Dermis microvascular lymphatic vessel endothelial cell (primary cell): ENCODE measurements at places on chromosomes 7 and 10.

DNA sequence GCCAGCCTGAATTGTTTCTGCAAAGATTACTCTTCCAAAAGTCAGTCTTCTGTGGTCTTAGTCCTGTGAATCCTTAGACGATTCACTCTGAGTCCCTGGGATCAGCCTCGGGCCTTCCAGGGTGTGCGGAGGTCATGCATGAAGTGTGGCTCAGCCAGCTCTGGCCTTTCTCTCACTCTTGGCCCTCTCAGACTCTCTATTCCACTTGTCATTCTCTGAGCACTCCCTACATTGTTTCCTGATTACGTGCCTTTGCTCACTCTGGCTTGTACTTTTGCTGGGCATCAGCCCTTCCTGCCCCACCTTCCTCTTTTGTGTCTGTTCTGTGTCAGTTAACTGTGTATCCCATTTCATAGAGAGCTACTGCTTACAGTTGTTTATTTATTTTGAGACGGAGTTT lies 36.0 kb downstream of the CCNY start:
- peak; percentile 93 for DNase-seq

- peak; percentile 81 for DNase-seq
These were observed 76.6 kb upstream of the HGF start for GRCh38 chr7:81846398-81846797.

GRCh38 chr7:91374321-91374989 lies 110.2 kb downstream of the FZD1 start:
- DNase-seq = no peak

DNA sequence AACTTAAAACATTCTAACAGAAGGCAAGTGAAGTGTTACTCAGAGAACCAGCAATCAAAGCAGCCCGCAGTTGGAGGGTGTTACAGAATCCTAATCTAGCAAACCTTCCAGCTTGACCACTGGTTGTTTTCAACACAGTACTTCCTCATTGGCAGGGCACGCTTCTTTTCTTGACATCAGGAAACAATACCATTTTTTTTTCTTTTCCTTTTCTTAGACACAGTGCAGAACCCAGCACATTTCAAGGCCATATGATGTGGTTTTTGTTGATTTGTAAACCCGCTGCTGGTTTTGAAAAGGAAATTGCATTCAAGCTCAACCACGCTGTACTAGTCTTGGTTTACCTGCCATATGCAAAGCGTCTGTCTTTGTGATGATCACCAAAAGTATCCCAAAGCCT lies 33.4 kb downstream of the RHOBTB1 start:
- peak; percentile 68 for DNase-seq

GRCh38 chr10:60099998-60100747 lies 193.8 kb upstream of the CCDC6 start:
- peak; percentile 48 for DNase-seq

GRCh38 chr10:88114368-88114767 lies 250.9 kb downstream of the PTEN start:
- DNase-seq = peak; percentile 77

GRCh38 chr7:96135241-96135640 lies 186.7 kb downstream of the SLC25A13 start:
- DNase-seq = no peak

DNA sequence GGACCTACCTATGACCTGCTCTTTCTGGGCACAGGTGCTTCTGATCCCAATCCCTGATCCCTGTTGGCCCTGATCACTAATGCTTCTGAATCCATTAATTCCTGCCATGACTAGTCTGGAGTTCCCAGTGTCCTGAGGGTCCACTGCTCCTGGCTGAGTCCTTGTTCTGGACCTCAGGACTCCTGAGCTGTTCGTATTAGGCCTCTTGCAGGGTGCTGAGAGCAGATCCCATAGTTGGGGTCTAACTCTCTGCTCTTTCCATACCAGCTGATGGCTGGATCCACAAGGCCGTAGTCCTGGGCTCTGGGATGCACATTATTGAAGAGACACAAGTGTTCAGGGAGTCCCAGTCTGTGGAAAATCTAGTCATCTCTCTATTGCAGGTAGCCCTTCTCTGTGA lies 7.0 kb downstream of the MRPL43 start:
- no peak for DNase-seq

DNA sequence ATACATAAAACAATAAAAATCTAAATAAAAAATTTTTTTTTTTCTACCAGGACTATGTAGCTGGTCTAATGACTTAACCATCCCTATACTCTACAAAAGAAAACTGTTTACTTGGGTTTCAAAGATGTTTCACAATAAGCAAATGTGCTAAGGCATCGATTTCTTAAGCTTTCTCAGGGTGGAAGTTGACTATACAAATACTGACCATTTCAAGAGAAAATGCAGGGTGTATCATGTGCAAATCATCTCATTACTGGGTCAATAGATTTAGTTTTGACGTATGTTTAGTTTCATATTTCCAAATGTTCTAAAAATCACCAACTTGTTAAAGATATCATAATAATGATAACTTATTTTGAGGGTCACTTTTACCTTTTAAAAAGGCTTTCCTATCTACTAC lies 7.5 kb downstream of the NRP1 start:
- DNase-seq = no peak

DNA sequence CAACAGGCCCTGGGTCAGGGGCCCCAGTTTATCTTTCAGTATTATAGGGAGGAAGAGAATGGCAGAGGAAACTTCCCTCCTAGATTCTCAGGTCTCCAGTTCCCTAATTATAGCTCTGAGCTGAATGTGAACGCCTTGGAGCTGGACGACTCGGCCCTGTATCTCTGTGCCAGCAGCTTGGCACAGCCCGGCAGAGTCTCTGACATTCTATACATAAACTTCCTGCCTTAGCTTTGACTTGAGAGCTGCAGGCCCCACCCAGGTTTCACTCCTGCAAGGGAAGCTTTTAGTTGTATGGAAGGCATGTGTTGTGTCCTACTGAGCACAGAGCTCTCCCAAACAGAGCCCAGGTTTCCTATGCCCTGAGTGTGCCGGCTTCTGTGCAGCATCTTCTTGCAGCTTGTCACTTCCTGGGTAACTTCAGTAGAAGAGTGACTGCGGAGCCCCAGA lies 205.6 kb upstream of the PRSS58 start:
- DNase-seq = no peak

DNA sequence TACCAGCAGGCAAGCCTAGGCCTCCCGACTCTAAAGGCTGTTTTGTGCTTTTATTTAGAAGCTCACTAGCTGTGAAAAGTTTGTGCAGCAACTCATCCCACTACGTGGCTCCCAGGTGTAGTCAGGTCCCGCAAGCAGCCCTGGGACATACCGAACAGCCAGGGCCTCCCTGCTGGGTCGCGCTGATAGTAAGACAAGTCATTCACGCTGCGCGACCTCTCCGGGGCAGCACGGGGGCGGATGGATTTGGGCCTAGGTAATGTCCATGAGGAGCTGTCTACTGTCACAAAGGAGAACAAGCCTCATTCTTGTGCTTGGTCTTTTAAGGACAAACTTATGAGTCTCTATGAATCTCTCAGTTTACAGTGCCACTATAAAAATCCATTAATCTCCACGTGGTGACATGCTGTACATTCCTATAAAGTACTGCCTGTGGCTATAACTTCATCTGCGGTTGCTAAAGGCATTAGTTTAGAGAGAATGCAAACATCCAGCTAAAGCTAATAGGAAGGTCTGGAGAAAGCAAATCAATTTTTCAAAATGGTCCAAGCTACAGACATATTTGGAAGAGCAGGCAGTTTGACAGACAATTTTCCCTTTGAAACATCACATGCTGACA lies 546.8 kb downstream of the PHTF2 start:
- DNase-seq = no peak

- peak; percentile 40 for DNase-seq
These were observed 95.0 kb upstream of the SLC26A5 start for GRCh38 chr7:103541026-103541425.

DNA sequence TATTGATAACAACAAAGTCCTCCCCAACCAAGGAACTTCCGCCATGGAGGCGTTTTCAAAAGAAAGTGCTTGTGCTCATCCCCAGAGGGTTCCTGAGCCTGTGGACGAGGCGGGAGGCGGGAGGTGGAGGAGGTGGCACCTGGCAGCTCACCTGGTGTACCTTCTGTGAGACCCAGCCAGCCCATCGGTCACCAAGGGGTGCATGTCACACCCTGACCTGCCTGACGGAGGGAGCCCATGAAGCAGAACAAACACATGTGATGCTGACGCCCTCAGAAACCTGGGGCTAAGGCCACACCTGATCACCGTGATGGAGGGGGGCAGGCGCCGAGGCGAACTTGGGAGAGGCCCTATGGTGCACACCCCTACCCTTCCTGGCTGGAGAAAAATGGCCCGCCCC lies 458.8 kb downstream of the DNAJB6 start:
- no peak for DNase-seq

- DNase-seq = no peak
These were observed 55.5 kb upstream of the ADGRA1 start for GRCh38 chr10:133032231-133032630.

- DNase-seq = no peak
These were observed 54.8 kb downstream of the MKI67 start for GRCh38 chr10:128071417-128071782.

DNA sequence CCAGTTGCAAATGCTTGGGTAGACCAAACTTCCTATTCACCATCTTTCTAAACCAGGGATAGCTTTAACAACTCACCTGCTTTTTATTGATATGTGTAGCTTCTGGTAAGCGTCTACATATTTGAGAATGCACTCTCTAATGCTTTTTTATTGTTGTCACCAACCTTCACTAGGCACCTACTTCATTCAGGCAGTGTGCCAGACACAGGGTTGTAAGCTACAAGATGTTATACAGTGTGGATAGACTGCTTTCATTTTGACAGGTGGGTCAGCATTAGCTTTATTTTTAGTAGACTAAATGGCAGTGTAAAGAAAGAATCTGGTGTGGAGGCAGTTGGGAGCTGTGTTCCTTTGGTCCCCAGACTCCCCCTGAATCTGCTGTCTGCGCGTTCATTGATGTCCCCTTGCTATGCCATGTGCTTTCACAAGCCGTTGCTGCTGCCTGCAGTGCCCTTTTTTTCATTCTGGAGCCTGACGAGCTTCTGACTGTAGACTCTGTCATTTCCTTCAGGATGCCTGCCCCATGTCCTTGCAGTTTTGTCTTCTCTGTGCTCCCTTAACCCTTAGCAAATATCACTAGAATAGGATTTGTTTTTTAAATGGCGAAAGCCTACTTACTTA lies 32.1 kb downstream of the NRF1 start:
- no peak for DNase-seq

- DNase-seq = no peak
These were observed 367.8 kb upstream of the C7orf33 start for GRCh38 chr7:148222721-148223120.

- no peak for DNase-seq
These were observed 4.6 kb downstream of the DCLRE1C start for GRCh38 chr10:14949291-14949690.

DNA sequence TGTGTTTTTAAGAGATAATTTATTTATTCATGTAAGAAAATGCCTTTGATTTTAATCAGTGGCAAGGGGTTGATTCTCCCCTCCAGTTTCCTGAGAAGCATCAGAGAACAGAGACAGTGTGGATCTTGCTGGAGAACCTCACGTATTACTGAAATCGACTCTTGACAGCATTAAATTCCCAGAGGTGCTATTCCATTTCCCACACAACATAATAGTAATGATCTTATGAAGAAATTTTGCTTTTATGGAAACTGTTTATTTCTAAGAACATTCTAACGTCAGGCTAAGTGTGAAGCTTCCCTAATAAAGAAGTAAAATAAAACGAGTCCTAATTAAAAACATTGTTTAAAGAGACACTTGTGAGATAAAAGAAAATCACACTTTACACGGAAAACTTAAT lies 293.1 kb upstream of the NRP1 start:
- no peak for DNase-seq

DNA sequence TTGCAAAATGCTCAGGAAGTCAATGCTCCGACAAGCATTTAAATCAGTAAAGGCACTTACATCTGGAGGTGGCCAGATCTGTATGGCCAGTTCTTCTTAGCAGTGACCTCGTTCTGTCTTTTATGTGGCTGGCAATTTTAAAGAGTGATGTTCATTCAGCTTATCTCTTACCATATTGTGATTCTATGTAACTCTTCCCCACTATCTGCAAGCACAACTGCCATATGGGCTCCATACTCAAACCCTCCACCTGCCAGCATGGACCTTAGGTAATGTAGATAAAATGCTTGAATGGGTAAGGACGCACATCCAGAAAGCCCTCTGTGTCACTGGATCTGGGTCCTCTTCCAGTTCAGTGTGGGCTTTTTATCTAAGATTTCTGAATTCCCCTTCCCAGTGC lies 42.4 kb upstream of the STK17A start:
- DNase-seq = no peak

- DNase-seq = no peak
These were observed 334.3 kb upstream of the SEMA3D start for GRCh38 chr7:85521108-85521694.

DNA sequence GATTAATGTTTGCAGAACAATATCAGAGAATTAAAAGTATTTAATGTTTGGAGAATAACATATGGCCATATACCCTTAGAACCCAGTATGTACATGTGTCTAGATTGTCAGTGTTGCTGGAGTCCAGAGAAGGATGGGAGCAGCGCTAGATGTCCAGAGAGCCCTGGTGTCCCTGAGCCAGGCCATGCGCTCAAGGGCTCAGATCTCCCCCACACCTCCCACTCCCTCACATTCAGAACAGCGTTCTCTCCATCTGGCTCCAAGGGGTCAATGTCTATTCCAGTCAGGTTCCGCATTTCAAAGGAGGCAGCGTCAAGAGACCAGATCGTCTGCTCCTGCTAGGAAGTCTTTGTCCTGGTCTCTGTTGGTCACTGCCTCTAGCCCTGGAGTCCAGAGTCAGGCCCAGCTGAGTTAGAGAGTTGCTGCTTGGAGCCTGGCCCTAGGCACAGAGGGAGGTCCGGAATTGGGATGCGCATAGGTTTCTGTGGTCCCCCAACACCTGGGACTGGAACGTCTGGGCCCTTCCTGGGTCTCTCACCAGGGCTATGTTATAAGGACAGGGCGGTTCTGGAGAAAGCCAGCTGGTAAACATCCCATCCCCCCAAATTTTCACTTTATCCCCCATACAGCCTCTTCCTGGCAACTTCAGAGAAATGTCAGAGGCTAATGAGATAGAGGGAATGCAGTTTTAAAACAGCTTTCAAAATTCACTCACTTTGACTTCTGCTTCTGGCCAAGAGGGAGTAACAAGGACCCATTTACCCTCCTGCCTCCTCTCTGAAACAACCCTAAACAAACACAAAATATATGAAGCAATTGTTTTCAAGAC lies 6.5 kb upstream of the WDR86 start:
- no peak for DNase-seq

- DNase-seq = no peak
These were observed 94.9 kb downstream of the MYL10 start for GRCh38 chr7:101534015-101534803.

DNA sequence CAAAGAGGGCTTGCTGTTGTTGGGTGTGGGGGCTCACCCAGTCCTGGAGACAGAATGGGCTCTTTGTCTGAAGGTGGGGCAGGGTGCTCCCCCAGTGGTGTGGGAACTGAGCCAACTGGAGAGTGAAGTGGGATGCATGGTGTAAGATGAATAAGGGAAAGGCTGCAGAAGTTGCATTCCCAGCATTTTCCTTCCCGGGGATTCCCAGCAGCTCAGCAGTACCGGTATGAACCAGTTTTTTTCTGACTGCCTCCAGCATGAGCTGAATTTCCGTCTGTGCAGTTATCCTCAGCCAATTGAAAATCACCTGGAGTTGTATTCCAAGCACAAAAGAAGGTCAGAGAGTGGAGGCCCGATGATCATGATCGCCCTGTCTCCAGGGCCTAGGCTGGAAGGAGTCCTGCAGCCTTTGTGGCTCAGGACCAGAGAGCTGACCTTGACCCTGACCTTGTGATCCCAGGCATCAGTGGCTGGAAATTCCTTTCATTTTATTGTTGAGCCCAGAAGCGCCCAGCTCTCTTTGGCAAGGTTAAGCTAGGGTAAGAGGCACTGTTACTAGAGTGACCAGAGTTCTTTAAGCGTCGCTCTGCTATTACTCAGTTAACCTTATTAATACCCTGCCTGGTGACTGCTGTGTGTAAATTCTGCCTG lies 33.4 kb downstream of the OGDH start:
- peak; percentile 83 for DNase-seq
